Heart right ventricle (tissue), 16 donors: ENCODE measurements at places on chromosomes 16 and 17. TPM values are rescaled to one million over a fixed set of nuclear protein-coding genes. Genes with fewer than 3 reads are reported as not detected.

The FOXO3B gene
- total RNA-seq = 0.73 TPM

The NKD1 gene
- 0.66 TPM for total RNA-seq

The KRT20 gene
- not detected for total RNA-seq

The CD79B gene
- 2.5 TPM for total RNA-seq

The TSNAXIP1 gene
- total RNA-seq = 0.37 TPM
